ENCODE measurements at places on chromosomes 13 and 19. TPM values are rescaled to one million over a fixed set of nuclear protein-coding genes. Genes with fewer than 3 reads are reported as not detected.

DNA sequence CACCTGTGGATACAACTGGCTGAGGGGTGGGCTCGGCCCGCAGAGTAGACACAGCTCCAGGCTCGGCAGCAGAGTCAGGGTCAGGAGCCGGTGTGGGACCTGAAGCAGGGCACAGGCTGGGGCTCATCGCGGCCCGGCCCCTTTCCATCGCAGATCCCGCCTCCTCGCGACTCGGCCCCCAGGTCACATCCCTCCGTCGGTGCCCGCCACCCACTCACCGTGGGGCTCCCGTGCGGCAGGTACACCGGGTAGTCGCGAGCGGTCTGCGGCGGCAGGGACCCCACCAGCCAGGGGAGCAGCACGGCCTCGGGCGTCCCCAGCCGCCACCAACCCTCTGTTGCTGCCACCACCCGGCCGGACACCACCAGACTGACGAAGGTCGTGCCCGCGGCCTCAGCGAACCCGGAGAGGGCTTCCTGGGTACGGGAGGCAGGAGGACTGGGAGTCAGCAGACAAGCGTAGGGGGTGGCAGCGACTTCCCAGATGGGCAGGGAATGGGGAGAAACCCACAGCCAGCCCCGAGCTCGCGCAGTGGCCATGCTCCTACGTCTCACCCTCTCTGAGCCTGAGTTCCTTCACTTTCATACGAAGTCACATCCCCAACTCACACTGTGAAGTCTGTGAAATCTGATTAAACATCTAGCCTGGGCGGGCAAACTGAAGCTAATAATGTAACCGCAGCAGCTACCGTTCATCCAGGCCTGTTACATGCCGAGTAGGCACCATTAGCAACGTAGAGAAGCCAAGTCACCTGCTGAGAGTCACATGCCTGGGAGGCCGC is 3.7 kb downstream of the FUZ start:
- DNase-seq: no peak

The KLHL1 gene
- not detected for total RNA-seq

DNA sequence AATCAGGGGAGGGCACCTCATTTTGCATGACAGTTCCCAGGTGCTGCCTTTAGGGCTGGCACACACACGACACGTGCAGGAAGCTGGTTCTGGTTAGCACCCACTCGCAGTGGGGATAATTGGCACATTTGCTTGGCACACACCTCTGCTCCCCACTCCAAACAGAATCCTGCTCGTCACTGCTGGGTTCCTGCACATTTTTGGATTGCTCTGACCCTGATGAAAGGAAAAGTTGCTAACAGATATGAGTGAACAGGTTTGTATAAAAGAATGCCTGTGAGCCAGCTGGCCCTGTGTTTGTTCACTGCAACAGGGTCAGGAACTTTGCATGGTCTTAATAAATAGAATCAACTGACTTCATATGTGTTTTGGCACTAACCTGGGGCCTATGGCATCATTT is 1500.4 kb downstream of the EFNB2 start:
- DNase-seq: no peak

- no peak for DNase-seq
Measured at GRCh38 chr19:43329989-43330388, 23.5 kb upstream of the CD177 start.

DNA sequence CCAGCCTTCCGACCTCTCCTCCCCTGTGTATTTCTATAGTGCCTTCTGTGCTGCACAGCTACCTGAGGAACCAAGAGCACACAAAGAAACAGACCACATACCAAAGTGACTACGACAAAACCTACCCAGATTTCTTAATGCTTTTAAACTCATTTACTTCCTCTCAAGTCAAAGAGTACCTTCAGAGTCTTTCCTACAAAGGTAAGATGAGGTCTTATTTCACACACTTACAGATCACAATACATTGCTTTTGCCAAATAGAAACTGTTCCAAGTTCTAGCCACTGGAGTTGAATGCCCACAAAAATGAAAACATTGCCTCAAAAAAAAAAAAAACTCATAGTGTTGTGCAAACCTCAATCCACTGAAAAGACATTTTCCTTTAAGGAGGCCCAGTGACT is 36.4 kb downstream of the TEX26 start:
- DNase-seq: no peak

DNA sequence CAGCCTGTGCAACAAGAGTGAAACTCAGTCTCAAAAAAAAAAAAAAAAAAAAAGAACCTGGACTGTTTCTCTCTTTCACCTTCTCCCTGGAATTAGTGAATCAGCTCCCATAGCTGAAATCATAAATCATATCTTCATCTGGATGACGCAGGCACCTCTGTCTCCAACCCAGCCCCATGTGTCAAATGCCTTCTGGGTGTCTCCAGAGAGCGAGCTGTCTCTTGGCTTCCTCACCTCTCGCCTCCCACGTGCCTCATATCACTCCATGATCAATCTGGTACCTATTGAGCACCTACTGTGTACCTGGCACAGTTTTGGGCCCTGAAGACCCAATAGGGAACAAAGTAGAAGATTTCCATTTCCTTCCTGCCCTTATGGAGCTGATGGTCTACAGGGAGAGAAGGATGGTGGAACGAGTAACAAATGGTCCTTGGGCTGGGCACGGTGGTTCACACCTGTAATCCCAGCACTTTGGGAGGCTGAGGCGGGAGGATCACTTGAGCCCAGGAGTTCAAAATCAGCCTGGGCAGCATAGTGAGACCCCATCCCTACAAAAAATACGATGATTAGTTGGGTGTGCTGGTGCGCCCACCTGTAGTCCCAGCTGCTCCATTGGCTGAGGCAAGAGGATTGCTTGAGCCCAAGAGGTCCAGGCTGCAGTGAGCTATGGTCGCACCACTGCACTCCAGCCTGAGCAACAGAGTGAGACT is 2.5 kb downstream of the HSD11B1L start:
- no peak for DNase-seq

DNA sequence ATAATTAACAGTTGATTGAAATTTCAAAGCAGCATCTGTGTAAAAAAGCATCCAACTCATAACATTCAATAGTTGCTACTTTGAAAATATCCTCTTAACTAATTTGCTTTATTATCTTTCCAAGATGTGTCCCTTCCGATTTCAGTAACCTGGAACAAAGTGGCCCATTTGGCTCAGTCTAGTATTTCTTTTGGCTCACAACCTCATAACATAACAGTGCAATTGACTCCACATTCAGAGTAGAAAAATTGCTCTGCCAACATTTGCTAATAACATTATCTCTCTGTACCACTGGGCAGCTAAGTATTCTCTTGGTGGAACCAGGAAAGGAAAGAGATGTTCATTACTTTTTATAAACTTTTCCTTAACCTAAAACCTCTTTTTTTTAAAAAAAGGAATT is 571.1 kb upstream of the ARGLU1 start:
- no peak for DNase-seq

The PCDH9 gene
- 3.6 TPM for total RNA-seq

The CBARP gene
- 1.9 TPM for total RNA-seq

Measured in ascending aorta (tissue), 2 donors.